CD4-positive, alpha-beta T cell treated with Interleukin-6 at 100 ng/mL for 8 hours (primary cell): ENCODE measurements at places on chromosomes 7 and 10.

DNA sequence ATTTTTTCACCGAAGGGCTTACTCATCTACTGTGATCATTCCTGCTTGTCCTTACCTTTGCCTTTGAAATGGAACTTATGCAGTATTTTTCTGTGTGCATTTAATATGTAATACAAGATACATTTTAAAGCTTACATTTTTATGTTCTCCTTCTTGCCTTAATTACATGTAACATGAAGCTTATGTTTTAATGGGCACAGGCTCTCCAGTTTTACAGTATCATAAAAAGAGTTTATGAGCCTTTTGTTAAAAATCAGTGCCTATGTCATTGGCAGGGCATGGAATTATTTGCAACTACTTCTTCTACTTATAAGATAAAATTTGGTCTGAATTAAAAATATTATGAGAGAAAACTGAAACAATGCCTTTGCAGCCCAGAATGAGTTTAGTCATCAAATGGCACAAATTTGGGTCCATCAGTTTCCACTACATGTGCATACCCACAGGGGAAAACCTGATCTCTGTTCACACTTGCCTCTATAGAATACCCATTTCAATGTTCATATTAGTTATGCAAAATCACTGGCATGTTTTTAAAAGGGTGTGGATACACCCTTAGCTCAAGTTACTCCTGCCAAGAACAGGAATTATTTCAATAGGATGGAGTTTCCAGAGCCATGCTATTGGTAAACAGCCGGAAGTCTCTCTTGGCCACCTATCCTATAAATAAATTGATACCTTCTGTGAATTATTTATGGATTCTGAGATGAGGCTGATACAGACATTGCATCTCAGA, 27.9 kb upstream of the WNT16 start:
- DNase-seq = no peak

DNA sequence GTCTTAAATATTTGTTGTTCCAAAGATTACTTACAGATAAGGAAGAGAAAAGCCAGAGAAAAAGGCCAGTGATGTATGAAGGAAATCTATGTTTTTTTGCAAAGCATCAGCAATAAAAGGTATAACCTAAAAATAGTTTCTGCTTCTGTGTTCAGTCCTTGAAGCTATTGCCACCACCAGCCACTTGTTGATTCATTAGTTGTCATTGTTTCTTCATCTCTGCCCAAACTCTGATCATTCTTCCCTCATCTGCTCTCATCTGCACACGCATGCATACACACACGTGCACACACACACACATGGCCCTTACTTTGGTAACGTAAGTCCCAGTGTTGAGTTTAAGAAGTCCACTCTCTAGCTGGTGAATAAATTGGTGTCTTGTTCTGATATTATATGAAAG, 540.7 kb downstream of the GATA3 start:
- DNase-seq = no peak

DNA sequence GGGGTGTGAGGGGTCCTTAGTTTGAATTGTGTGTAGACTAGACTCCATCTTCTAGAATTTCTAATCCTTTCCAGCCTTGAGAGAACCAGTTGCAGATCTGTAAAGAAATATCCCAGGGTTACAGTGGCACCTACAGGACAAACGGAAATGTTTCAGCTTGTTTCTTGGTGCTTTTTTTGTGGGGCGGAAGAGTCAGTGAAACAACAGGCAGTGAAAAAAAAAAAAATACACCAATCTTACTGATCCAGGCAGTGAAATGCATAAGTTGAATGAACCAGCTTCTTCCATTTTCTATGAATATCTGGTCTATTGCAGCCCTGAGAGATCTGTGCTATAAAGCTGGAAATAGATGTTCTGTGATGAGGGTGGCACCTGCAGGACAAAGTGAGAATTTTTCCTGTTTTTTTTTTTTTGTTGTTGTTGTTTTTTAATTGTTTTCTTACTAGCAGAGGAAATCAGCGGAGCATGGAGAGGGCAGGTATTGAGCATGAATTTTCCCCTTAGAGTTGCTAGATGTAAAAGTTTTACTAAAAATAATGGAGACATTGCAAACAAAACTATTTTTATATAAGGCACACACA, 81.9 kb upstream of the DYNC1I1 start:
- no peak for DNase-seq

GRCh38 chr7:2272031-2272430, 30.0 kb downstream of the NUDT1 start:
- DNase-seq = no peak

DNA sequence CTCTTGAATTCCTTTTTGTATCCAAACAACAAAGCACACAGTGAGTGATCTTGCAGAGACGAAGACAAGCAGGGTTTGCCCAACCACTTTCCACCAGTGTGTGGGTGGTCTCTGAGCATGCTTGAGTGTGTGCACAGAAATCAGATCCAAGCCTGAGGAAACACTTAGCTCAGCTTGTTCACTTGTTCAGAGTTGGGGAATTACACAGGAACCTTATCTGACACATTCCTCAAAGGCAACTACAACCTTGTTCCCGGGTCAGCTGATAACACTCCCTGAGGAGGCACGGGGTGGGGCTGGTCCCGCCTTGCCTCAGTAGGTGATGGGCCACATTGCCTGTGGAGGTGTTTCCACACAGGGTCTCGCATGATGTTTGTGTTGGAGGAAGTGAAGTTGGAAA, 216.9 kb downstream of the DYNC1I1 start:
- DNase-seq = no peak

DNA sequence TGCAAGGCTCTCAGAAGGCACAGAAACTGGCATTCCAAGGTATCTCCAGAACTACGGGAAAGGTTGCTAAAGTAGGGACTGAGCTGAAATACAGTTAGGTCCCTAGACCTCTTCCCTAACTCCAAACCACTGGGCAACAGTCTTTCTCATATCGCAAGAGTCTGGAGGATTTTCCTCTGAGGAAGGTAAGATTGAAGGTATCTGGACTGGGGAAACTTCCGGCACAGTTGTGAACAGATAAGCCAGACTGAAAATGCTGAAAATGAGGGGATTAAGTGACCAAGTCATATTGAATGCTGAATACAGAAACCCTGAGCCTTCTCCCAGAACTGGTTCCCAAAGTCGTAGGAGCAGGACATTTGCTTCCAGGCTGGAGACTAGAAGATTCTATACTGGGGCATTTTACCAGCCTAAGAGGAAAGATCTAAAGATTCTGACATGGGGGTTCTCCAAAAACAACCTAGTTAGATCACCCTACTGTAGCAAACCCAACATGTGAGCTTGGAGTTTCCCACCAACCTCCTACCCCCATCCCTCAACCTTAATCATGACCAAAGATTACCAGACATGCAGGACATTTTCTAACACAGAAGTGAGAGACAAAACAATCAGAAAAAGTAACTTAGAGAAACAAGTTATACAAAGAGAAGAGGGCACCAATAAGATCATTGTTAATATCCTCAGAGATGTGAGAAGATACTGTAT, 2.8 kb upstream of the PRRT4 start:
- DNase-seq = no peak

DNA sequence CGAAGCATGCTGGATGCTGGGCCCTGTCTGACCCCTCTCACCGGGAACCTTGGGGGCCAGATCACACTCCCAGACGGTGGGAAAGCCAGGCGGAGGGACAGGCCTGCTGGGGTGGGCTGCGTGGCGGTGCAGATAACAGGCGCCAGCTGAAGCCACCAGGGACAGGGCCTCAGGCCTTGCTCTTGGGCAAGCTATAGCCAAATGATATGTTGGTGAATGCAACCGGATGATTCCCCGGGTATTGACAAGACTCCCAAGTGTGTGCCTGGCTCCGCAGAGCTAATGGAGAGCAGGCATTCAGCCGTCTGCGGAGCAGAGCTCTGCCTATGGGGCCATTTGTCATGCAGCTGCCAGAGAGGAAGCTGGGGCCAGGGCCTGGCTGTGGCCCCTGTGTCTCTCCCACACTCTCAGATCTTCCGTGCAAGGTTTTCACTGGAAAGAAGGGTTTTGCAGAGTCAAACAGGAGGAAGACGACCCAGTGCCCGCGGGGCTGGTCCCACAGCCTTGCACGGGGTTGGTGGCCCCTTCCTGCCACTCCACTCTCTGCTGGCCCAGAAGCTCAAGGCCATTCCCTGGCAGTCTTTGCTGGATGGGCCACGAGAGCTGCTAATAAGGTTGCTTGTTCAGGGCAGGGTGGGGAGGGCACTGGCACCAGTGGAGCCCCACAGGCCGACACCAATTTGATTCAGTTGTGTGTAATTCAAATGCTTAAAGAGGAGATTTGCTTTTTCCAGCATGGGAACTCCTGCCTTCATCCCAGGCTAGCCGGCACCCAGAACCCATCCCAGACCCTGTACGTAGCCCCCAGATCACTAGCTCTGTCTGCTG, 91.8 kb downstream of the PRKAG2 start:
- DNase-seq = no peak

DNA sequence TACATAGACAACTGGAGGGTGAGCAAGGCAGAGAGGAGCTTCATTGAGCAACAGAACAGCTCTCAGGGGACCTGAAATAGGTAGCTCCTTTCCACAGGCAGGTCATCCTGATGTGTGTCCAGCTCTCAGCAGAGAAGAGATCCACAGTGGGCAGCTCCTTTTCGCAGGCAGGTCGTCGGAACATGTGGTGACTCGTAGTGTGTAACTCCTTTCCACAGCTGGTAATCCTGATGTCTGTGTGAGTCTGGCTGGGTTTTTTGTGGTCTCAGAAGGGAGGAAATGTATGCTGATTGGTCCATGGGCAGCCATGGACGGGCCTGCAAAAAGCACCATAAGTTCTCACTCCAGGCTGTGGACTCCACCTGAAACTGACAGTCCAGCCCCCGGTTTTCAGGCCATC, 24.4 kb upstream of the TES start:
- DNase-seq = no peak

DNA sequence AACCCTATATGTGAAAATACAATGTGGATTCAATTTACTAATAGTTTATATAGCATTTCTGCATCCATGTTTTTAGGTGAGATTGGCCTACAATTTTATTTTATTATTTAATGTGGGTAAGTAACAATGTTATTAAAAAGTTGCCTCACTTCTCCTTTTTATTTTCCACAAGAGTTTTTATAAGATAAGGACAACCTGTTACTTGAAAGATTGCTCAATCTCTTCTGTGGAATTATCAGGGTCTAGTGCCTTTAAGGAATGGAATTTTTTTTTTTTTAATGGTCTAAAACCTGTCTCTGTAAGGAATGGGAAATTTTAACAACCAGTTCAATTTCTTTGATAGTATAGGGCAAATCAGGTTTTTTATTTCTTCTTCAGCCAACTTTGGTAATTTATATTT, 53.9 kb upstream of the RAB18 start:
- no peak for DNase-seq

GRCh38 chr10:114283535-114284234, 44.6 kb downstream of the VWA2 start:
- DNase-seq = no peak

DNA sequence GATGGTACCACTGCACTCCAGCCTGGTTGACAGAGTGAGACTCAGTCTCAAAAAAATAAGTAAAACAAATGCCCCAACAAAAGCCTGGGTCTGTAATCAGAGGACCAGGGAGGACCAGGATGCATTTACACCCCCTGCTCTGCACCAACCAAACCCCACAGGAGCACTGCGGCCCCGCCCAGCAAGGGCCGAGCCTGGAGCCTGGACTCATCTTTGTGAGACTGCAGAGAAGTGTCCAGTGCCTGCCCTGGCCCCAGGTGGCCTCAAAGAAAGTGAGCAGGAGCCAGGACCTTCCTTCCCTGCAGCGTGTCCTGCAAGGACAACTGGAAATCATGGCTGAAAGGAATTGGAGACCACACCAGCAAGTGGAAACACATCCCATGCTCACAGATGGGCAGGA, 31.6 kb downstream of the KNDC1 start:
- no peak for DNase-seq

- no peak for DNase-seq
Measured at GRCh38 chr7:99419323-99420021, 10.7 kb downstream of the BUD31 start.

DNA sequence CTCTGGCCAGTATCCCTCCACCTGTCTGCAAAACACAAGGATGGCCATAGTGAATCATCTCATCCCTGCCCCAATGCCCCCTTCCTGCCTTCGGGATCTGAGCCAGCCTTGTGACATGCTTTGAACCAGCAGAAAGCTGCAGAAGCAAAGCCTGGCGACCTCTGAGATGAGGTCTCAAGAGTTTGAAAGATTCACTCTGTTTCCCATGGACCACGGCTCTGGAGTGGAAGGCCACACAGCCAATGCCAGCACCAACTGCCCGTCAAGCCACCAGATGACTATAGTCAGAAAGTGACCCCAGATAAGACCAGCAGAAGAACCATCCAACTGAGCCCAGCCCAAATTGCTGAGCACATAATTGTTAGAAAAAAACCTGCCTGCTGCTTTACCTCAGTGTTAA, 193.9 kb upstream of the PPP2R2D start:
- no peak for DNase-seq

DNA sequence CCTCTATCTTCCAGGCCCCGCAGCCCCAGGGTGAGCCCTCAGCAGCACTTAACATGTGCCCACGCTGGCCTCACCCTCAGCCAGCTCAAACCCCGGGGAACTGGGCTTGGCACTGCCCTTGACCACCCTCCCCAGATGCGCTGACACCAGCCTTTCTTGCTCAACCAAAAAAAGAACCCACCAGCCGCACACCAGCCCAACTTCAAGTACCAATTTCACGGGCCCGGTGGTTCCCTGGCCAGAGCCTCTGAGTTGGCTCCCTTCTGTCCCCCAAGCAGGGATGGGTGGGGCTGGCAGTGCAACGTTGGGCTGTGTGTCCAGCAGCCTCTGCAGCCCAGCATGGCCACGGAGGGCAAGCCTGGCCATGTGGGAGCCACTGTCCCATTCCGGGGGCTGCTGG, 96.3 kb downstream of the COL13A1 start:
- no peak for DNase-seq

DNA sequence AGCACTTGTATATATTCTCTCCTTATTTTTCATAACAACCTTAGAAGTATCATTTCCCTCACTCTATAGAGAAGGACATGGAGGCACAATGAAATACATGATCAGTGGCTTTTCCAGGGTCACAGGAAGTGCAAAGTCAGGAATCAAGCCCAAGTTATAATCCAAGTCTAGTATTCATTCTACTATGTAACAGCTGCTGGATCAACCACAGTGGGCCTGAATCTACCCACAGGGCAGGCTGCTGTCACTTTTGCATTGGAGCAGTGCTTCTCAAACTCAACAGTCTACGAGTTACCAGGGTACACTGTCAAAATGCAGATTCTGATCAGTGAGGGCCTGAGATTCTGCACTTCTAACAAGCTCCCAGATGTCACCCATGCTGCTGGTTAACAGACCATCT, 18.3 kb downstream of the ZDHHC16 start:
- DNase-seq = no peak
